ENCODE measurements at places on chromosomes 2 and 18.
A peak's percentile ranks its signal among the peaks of the same experiment; 100 is the strongest.

- DNase-seq: no peak
Measured at GRCh38 chr2:45789317-45789716, 137.8 kb downstream of the PRKCE start.

GRCh38 chr18:23951206-23951605, 63.3 kb upstream of the TTC39C start:
- no peak for DNase-seq

DNA sequence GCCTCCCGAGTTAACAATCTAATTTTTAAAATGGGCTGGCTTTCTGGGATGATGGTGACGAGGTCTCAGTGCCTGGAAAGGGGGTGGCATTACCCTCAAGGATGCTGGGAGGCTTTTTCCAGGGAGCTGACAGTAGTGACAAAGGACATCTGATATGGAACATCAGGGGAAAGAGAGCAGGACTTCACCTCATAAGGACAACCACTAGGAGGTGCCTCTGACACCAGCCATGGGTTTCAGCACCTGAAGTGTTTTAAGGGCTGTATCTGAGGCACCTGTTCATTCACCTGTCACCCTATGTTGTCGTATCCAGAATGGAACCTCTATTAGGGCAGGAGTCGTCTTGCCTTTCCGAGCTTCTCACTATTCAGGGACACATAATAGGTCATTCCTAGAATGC, 10.8 kb downstream of the IL36B start:
- no peak for DNase-seq

DNA sequence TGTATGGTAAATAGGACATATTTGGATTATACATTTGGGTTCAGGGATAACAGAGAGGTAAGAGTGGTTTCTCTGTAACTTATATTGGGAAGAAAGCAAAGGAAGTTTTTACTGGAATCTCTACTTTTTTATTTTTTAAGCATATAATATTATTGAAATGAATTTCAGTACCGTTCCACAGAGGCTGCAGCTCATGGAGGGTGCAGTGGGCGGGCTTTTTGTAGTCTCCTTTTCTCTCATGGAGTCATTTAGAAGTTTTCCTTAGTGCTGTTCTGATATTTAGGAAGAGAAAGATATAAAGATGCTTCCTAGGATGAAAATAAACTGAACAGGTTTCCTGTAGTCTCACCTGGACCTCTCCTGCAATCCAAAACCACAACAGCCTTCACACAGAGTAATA, 1153.3 kb upstream of the TMEFF2 start:
- DNase-seq: no peak

GRCh38 chr18:36813101-36813775, 15.6 kb downstream of the TPGS2 start:
- no peak for DNase-seq

GRCh38 chr2:95730813-95731212, 139.0 kb downstream of the TRIM43 start:
- DNase-seq: no peak

DNA sequence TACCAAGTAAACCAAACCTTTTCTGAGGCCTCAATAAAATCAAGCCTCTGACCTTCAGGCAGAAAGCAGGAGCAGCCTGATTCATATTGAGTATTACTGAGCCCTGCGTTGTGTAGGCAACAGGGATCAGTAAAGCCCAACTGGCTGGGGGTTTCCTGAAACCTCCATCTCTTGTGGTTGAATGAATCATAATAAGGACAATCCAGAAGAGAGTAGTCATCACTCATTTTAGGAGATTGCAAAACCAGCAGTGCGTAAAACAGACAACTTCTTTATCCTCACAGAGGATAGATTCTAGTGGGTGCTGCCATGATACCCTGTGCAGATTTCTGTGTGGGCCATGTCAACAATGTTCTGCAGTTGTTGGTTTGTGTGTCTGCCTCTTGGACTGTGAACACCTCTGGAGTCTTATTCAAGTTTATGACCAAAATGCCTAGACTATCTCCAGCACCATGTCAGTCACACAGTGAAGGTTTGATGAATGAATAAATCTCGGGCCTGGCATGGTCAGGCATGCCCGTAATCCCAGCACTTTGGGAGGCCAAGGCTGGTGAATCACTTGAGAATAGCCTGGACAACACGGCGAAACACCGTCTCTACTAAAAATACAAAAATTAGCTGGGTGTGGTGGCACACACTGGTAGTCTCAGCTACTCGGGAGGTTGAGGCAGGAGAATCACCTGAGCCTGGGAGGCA, 51.8 kb upstream of the RAB27B start:
- peak; percentile 79 for DNase-seq

GRCh38 chr2:30150786-30151185, 4.0 kb downstream of the YPEL5 start:
- DNase-seq: no peak

- DNase-seq: no peak
Measured at GRCh38 chr2:17136231-17136630, 382.0 kb downstream of the RAD51AP2 start.

GRCh38 chr18:39571511-39571910, 2005.9 kb upstream of the CELF4 start:
- DNase-seq: no peak

DNA sequence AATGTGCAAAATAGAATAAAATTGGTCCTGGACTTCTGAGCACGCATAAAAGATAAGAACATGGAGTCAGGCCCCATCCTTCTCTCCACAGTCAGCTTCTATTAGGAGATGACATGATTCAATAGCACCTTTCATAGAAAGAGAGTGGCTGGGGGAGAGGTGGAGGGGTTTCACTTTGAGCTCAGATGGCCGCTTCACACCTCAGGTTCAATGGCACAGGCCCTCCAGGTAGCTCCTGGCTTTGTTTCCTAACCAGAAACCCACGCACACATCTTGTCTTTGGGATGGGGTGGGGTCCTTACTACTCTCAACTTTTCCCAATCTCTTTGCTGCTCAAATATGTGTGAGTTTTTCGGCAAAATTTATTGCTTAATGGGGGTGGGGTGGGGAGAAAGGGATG, 332.3 kb downstream of the CLIP4 start:
- no peak for DNase-seq

GRCh38 chr2:149858901-149859634, 271.5 kb upstream of the MMADHC start:
- no peak for DNase-seq

GRCh38 chr2:173290518-173290917, 64.2 kb upstream of the CDCA7 start:
- no peak for DNase-seq

GRCh38 chr2:67471681-67472080, 74.5 kb downstream of the ETAA1 start:
- no peak for DNase-seq

DNA sequence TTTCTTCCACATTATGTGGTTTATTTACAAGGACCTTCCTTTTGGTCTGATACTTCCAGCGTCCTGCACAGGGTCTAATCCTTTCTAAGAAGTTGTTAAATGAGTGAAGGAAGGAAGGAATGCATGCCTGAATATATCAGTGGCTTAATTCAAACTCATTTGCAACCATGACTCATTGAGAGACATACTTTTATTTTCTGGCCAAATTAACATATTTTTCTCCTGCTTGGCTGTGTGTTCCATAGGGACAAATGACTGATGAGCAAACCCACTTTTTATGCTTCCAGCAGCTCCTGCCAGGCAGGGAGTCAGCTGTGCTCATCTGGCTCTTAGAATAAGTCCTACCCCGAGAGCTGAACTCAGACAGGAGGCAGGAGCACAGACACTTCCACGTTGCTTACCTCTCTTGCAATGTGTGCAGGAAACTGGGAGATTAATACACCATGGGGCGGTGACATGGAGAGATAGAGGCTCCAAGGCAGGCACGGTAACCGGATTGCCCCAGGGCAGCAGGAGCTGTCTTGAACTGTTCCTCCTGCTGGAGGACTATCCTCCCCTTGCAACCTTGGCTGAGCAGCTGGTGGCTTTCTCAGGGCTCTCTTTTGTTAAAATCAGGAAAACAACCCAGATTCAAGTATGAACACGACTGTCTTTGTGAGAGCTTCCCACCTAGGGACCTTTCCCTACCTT, 667.5 kb upstream of the HS6ST1 start:
- DNase-seq: no peak

DNA sequence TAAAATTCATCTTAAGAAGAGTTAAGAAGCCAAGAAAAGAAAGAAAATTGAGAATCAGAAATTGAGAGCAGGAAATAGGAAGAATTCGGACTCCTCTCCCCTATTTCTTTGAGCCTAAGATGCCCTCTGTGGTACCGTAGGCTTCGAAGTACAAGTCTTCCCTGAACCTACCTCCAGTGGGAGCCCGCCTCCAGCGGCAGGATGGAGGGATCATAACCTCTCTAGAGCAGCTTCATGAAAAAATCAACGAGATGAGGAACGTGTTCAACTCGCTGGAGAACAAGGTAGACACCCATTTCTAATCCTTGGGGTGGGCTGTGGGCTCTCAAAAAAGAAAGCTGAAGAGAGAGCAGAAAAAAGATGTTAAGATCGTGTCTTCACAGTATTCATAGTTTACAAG, 36.3 kb downstream of the ARHGEF33 start:
- DNase-seq: no peak

DNA sequence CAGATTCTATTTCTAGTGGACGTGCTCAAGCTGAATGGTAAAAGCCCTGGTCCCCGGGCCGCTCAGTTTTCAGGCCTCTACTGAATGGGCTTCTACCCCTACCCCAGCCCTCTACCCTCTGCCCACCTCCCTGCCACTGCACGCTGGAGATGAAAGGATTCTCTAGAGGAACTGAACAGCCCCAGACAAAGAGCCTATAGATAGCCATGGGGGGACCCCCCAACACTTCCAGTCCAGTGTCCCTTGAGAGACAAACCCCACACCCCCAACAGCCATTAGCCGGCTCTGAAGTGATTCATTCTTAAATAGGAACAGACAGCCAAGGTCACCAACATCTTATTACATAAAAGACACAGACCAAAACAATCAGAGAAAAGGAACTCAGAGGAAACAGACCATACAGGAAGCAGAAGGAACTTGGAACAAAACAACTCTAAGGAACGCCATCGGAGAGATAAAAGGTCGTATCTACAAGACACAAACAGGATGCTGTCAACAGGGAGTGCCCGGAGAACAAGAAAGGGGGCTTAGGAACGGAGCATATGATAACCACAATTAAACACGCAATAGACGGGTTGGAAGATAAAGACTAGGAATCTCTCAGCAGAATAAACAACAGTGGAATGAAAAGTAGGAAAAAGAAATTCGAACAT, 23.5 kb downstream of the TMEM37 start:
- DNase-seq: no peak

GRCh38 chr2:214730800-214731407, 78.6 kb downstream of the BARD1 start:
- no peak for DNase-seq

GRCh38 chr2:235332240-235332890, 161.5 kb upstream of the AGAP1 start:
- no peak for DNase-seq

DNA sequence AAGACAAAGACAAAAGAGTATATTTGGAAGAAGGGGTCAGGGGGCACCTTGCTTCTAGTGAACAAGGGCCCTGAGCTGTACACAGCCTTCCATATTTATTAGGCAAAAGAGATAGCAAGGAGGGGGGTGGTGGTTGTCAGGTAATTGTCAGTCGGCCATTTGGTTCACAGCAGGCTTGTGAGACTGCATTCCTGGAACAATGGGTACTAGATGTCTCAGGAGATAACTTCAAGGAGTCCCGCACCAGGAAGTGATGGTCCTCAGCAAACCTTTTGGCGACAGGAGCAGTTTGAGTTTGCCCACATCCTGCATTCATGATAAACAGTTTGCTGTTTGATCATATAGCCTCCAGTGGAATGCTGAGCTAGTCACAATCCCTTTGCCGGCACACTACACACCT, 376.4 kb upstream of the RAB12 start:
- no peak for DNase-seq

DNA sequence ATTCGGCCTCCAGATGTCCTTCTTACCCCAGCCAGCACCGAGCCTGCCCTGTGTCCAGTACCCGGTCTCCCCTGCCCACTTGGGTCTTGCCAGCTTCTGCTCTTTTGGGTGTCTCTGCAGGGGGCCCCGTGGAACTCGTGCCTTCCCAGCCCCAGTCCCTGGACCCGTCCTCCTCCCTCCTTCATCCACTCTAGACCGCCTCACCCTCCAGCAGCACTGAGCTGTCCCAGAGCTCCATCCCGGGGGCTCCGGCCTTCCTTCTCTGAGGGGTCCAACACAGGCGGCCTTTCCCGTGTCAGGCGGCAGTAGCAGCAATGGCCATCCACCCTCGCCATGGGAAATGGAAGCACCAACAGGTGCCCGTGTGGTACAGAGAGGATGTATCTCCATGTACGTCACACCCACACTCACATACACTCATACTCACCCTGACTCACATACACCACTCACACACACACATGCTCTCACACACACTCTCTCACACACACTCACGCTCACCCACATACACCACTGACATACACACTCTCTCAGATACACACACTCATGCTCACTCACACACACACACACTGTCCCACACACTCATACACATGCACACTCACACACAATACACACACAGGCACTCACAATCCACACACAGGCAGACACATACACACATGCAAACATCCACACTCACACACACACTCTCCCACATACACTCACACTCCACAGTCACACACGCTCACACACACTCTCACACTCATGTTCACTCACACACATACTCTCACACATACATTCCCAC, 827.5 kb upstream of the SALL3 start:
- no peak for DNase-seq

DNA sequence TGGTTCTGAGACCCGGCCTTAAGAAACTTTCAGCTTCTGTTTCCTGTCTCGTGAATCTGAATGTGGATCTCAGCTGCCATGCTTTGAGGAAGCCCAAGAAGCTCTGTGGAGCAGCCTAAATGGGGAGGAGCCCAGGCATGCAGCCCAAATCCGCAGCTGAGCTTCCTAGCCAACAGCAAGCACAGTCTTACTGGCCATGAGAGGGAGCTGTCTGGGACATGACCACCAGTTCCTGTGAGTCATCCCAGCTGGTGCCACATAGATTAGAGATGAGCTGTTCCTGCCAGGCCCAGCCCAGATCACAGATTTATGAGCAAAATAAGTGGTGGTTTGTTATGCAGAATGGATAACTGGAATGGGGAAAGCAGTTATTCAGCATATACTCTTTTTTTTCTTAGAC, 224.4 kb upstream of the APCDD1 start:
- peak; percentile 14 for DNase-seq

DNA sequence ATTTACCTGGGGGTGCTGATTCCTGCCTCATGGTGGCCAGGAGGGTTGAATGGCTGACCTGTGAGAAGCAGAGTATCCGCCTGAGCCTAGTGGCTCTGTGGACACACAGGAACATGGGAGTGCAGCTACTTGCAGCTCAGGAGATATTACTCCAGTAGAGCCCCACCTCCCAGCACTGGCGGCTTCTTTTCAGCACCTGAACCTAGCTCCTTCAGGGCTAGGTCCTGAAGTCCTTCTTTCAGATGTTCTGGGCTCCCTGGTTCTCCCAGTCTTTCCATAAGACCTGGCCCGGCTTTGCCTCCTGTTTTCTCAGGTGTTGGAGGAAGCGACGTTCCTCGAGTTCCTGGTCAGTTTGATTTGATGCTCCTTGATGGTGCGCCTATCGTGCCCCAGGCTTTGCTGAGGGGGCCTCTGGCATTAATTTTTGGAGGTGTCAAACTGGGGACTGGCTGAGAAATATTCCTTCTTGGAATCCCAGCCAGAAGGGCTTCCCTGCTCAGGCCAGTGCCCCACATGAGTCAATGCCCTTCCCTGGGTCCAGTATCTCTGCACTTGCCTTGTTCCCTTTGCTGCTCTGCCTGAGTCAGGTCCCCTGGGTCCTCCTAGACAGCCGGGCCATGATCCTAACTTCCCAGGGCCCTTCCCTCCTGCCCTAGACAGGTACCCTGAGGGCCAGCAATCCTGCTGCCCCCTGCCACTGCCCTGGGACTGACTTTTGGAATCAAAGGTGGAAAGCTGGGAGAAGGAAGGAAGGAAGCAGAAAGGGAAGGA, 110.7 kb upstream of the HAAO start:
- DNase-seq: peak; percentile 41

GRCh38 chr18:63971320-63972001, 1.6 kb downstream of the SERPINB8 start:
- no peak for DNase-seq

Measured in hepatic stellate cell (primary cell).